ENCODE measurements at places on chromosomes 1 and 21.

- DNase-seq, result no peak
Observed at GRCh38 chr1:47675721-47676120, 237.9 kb downstream of the FOXD2 start.

DNA sequence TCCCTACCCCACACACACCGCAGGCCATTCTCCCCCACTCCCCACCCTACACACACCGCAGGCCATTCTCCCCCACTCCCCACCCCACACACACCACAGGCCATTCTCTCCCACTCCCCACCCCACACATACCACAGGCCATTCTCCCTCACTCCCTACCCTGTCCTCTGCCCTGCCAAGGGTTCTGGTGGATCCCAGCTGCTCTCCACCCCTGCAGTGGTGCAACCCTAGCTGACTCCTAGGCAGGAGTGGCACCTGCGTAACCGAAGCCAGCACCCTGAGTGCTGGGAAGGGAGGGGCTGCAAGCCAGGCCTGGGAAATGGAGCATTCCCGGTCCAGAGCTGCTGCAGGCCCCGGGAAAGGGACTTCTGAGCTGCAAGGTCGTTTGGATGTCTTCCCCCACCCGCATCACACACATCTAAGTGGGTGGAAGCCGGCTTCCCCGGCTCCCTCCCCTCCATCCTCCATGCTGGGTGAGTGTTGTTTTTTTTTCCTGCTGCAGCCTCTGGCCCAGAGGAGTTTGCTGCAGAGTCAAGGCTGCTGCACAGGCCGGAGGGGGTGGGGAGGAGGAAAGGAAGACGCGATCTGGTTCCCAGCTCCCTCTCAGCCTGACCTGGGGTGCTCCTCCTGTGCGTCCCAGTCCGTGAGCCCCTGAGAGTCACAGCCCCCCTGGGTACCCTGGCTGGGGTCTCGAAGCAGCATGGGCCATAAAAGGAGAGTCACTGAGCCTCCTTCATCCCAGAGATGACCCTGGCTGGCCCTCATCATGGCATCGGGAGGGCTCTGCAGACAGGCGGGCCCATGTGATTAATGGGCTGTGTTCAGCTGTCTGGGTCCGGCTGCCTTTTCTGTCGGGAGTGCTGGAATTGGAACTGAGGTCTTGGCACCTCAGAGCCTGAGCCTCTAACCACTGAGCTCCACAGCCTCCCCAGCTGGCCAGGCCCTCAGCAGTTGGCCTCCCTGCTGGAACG lies 16.1 kb downstream of the H6PD start:
- no peak for DNase-seq

DNA sequence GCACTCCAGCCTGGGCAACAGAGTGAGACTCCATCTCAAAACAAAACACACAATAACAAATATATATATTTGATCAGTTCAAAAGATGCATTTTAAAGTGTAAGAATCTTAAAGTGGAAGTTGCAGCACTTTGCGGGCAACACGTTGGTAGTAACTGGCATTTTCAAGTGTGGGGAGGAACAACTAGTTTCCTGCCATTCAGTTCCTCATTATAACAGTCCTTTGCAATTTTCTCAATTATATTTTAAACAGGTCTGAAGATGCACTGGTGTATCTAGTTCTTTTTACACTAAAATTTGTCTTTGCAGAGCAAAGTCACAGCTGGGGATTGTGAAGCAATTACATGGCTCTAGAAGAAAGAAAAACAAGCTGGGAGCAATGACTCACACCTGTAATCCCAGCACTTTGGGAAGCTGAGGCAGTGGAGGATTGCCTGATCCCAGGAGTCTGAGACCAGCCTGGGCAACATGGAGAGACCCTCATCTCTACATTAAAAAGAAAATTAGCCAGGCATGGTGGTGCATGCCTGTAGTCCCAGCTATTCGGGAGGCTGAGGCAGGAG lies 25.3 kb downstream of the RRAGC start:
- no peak for DNase-seq

DNA sequence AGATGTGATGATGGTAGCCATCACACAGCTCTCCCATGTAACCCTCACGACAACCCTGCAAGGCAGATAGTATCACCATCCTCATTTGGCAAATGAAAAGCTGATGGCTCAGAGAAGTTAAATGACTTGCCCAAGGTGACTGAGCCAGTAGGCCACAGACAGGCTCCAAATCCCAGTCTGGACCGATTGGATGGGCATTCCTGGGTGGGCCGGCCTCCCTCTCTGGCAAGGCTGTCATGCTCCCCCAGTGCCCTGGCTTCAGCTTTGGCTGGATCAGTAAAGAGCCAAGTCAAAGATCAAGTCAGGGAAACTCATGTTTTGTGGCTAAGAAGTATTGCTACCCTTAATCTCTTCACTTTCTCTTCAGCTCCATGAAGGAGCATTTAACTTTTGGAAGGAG lies 41.2 kb downstream of the CDCP2 start:
- DNase-seq, result no peak

GRCh38 chr1:223430236-223430635 lies 37.0 kb downstream of the CCDC185 start:
- DNase-seq, result no peak

GRCh38 chr1:95049935-95050334 lies 22.8 kb downstream of the ALG14 start:
- DNase-seq, result no peak

DNA sequence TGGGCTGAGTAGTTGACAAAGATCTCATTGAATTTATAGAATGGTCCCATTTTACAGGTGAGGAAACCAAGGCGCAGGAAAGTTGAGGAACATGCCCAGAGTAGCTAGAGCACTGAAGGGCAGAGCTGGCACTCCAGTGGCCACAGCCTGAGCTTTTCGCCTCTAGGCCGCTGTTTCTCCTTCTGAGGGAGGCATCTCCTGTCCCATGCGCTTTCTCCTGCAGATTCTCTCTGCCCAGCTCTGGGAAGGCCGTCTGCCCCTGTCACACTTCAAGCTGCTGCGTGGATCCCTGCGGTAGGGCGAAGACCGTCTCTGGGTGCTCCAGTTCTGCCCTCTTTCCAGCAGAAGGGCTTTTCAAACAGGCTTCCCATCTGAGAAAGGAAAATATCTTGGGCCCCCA lies 159.9 kb downstream of the ACTL8 start:
- DNase-seq, result no peak

GRCh38 chr1:150156868-150157603 lies 7.3 kb downstream of the PLEKHO1 start:
- no peak for DNase-seq

DNA sequence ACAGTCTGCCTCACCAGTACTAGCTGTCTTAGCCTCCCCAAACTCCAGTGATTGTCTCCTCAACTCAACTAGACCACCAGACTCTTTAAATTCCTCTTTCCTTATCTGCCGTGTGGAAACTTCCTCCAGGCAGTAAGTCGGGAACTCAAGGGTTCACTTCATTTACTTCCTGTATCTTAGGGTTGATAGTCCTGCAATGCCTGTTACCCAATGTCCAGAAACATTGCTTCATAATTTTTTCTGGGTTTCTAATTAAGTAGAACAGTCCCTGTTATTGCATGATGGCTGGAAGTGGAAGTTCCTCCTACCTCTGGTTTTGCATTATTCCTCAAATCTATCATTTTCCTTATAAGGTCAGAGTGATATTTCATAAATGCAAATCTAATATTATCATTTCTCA lies 60.8 kb upstream of the RNF11 start:
- no peak for DNase-seq

DNA sequence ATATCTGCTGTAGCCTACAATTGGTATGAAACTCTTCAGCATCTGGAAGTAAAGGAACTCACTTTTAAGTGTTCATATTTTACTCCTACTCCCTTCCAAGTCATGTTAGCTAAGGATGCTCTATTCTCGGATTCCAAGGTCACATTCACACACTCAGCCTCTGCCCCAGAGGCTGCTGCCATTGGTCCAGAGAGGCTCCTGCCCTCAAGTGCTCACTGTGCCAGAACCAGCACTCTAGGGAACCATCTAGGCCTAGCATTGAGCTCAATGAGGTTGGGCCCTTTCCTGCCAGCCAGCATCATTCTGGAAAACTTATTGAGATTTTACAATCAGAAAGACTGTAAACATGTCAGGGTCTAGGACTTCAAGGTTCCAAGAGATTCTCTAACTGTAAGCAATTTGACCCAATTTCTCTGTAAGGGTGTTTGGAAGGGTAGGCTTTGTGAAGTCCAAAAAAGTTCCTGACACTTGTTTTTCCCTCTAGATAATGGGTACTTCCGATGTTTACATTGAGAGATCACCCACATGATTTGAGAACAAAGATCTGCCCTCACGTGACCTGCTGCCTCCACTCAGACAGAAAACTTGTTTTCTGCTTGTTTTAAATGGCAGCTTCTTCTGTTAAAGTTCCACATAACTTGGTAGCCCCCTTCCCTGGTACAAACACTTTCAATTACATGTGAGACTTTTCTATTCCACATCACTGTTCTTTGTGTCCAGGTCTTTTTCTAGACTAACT lies 94.9 kb downstream of the MAB21L3 start:
- DNase-seq, result no peak

DNA sequence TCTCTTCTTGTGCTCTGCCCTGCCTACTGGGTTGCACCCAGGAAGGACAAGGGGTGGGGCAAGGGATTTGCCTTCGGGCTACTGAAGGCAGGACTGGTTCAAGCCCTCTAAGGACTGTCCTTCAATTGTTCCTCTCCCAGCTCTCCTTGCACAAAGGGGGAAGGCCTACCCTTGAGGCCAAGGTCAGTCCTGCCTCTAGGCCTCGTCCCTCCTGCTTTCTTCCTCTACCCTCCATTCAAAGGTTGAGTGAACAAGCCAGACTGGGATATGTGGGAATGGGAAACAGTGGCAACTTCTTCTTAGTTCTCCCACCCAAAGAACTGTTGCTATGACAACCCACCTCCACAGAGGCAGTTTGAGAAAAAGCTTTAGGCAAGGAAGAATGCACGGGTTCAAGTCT lies 2.7 kb downstream of the LURAP1 start:
- DNase-seq, result no peak

Data from tibial nerve (tissue), 4 donors.